Left renal pelvis (tissue), 4 donors: ENCODE measurements at places on chromosomes 3 and 15. TPM values are rescaled to one million over a fixed set of nuclear protein-coding genes. Genes with fewer than 3 reads are reported as not detected.

DNA sequence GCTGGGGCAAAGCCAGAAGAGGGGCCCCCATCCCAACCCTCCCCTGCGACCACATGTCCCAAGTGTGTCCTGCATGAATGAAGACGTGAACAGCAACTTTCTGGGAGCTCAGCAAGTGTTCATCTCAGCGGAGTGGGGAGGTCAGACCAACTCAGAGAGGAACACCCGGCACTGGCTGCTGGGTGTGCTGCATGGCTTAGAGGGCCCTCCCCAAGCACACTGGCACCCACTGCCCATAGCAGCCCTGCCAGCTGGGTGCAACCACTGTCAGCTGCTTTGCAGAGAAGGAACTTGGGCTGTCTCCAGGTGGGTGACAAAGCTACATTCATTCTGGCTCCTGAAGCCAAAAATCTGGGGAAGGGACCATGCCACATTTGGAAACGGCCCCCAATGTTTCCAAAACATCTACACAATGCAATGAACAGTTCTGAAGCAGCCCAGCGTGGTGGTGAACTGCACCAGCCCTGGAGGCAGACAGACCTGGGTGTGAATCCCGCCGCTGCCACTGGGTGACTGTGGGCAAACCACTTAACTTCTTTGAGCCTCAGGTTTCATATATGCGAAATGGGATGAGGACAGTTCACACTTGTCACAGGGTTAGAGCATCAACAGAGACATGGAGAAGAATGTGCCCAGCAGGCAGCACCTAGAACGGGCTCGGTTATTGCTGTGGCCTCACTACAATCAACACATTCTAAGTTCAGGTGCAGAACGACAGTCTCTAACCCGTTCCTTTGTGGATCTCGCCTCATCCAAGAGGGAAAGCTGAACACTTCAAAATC is 145.4 kb downstream of the NUP210 start:
- no peak for DNase-seq

DNA sequence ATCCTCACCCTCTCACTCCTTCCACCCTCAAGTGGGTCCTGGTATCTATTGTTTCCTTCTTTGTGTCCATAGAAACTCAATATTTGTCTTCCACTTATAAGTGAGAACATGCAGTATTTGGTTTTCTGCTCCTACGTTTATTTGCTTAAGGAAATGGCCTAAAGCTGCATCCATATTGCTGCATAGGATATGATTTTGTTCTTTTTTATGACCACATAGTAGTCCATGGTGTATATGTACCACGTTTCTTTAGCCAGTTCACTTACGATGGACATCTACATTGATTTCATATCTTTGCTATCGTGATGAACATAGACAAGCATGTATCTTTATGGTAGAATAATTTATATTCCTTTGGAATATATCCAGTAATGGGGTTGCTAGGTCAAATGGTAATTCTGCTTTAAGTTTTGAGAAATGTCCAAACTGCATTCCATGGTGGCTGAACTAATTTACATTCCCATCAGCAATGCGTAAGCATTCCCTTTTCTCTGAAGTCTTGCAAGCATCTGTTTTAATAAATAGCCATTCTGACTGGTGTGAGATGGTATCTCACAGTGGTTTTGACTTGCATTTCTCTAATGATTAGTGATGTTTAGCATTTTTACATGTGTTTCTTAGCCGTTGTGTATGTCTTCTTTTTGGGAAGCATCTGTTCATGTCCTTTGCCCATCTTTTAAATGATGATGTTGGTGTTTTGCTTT is 650.2 kb downstream of the ZNF385D start:
- no peak for DNase-seq

DNA sequence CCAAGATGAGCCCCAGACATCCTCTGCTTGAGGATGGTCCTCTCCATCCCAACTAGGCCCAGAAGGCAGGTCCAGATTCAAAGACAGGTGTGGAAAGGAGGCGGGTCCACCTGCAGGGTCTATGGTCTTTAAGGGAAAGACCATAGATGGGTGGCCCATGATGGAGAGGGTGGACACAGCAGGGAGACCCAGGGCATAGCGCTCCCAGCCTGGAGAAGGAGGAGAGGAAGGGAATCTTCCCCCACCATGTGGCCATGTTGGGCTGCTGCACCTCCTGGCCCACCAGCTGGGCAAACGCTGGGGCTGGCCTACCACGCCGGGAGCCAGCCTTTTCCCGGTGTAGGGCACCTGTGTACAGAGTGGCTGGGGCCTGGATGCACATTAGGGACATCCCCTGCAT is 265.2 kb upstream of the TLE3 start:
- DNase-seq, result no peak

Gene LEO1
- polyA plus RNA-seq, result 33.0 TPM
